Gastroesophageal sphincter (tissue), 4 donors: ENCODE measurements at places on chromosomes 7 and 10. TPM values are rescaled to one million over a fixed set of nuclear protein-coding genes. Genes with fewer than 3 reads are reported as not detected.

DNA sequence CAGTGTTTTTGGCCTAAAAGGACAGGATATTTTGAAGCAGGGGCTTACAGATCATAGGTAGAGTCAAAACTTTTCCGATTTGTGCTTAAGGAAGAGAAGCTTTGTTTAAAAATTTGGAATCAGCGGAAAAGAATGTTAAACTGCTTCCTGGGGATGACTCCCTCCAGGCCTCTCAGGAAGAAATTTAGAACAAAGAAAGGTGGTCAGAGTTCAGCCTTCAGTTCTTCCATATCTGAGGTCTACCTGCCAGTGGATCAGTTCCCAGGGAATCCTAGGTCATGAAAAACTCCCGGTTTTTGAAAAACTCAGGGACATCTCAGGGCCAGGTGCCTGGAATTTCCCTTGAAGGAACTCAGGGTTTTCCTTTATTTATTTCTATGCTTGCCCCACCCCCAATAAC lies 100.3 kb downstream of the MCU start:
- ATAC-seq = no peak

DNA sequence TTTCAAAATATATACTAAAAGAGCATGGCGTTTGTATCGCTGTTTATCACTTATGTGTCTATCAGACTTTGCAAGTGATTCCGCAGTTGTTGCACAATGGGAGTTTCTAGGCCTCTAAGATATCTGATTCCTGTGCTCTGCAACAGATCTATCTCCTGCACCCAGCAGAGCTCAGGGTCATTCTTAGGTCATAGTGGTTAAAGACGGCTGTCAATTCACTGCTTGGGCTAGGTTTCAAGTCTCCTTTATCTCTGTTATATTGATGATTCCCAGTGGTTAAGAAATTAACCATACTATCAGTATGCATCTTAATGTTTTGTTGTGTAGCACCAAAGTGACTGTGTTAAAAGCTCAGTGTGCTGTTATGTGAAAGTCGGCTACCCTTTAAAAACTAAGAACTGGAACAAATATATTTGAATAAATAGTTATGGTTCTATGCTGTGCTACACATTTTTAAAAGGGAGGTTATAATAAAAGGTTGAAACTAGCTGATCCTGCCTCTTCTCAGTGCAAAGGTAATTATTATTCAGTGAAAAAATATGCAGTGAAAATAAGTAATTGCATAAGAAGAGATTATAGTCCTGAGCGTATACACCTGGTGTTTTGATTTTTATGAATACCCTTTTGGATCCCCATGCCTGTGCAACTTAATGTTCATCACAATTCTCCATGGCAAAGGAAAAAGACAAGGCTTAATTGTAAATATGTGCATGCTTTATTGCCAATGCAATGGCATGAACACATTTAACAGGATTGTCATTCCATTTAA lies 24.0 kb downstream of the HOXA1 start:
- ATAC-seq = no peak

GRCh38 chr7:147044941-147045340 lies 928.3 kb downstream of the CNTNAP2 start:
- ATAC-seq = no peak

DNA sequence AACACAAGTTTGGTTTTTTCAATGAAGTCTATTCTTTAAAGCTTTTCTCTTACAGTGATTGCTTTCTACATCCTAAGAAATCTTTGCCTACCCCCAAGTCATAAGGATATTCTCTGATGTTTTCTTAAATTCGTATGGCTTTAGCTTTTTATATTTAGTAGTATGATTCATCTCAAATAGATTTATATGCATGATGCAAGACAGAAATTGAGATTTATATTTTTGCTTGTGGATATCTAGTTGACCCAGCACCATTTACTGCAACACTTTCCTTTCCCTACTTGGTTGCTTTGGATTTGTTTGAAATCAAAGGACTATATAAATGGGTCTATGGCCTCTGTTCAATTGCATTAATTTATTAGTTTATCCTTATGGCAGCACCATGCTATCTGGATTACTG lies 113.9 kb downstream of the ZNF438 start:
- ATAC-seq = no peak

Gene HOGA1
- 0.62 TPM for total RNA-seq

- peak; percentile 75 for ATAC-seq
These were observed 846 bp downstream of the MINPP1 start for GRCh38 chr10:87505366-87506111.

Gene CYP3A4
- not detected for total RNA-seq

GRCh38 chr7:149284343-149284742 lies 22.3 kb downstream of the ZNF783 start:
- no peak for ATAC-seq

GRCh38 chr7:130841416-130841815 lies 107.4 kb upstream of the KLF14 start:
- no peak for ATAC-seq

Gene DENND2A
- total RNA-seq = 64.4 TPM

GRCh38 chr7:77553123-77553522 lies 16.0 kb downstream of the PTPN12 start:
- no peak for ATAC-seq

Gene C10orf105
- total RNA-seq = not detected

Gene CFAP69
- total RNA-seq = 11.5 TPM

DNA sequence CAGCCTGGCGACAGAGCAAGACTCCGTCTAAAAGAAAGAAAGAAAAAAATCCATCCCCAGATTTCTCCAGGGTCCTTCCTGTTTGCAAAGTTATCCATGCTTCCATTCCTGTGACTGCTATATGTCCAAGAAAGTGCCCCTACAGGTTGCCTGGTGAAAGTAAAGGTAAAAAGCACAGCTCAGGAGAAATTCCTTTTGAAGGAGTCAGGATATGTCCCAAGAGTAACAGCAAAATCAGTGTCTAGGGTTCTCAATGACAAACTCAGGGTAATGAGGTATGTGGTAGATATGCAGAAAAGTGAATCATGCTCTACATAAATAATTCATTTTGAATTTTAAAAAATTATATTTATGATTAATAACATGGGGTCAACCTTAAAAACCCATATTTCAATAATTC lies 91.5 kb downstream of the CTTNBP2 start:
- ATAC-seq = no peak

GRCh38 chr7:154409703-154410311 lies 357.6 kb downstream of the DPP6 start:
- ATAC-seq = no peak

- ATAC-seq = no peak
These were observed 168.9 kb downstream of the CDK14 start for GRCh38 chr7:90764848-90765570.

GRCh38 chr7:136214356-136214755 lies 237.2 kb upstream of the MTPN start:
- no peak for ATAC-seq

GRCh38 chr10:30736685-30737232 lies 107.2 kb upstream of the LYZL2 start:
- peak; percentile 87 for ATAC-seq

Gene CRTAC1
- 1.6 TPM for total RNA-seq

GRCh38 chr10:72229261-72230251 lies 13.5 kb upstream of the ASCC1 start:
- ATAC-seq = peak; percentile 81

- no peak for ATAC-seq
These were observed 43.3 kb downstream of the CNOT4 start for GRCh38 chr7:135466442-135467206.

DNA sequence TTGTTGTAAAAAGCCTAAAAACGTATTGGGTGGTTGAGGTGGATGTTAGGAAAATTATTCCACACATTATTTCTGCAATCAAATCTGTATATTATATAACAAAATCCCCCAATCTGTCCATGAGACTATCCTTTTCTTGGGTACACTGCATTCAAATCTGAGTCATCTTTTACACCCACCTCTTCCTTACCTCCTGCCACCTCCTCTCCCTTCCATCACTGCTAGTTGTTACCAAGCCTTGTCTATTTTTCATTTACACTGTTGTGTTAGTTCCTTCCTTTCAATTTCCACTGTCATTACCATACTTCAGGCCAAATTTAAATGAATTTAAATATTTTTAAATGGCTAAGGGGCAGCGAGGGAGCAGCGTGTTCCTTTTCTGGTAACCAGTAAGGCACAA lies 83.3 kb downstream of the ITGA8 start:
- ATAC-seq = no peak

DNA sequence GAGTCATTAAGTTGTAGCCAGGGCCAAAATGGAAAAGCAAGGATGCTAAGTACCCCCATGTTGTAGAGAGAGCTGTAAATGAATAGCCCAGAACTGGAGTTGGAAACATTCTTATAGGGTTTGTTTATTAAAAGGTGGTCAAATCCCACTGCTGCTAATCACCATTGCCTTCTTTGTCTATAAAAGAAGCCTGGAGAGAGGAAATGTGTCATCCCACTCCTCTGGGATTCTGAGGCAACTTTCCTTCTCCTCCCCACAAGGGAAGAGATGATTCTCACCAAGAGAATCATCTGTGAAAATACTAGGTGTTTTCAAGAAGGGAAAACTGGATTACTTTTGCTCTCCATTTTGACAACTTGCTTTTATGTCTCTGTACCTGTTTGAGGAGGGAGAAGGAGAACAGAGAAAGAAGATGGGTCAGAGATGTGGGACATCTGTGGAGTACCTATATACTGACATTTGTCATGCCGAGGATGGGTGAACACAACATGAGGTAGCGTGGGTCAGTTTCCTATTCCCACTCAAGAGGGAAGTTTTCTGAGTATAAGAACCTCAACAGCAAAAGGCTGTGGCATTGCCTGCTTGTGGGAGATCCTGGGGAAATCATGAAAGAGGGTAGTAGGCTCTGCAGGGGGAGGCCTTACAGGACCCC lies 262.2 kb downstream of the KIF20B start:
- no peak for ATAC-seq

Gene AGBL3
- total RNA-seq = 5.6 TPM

DNA sequence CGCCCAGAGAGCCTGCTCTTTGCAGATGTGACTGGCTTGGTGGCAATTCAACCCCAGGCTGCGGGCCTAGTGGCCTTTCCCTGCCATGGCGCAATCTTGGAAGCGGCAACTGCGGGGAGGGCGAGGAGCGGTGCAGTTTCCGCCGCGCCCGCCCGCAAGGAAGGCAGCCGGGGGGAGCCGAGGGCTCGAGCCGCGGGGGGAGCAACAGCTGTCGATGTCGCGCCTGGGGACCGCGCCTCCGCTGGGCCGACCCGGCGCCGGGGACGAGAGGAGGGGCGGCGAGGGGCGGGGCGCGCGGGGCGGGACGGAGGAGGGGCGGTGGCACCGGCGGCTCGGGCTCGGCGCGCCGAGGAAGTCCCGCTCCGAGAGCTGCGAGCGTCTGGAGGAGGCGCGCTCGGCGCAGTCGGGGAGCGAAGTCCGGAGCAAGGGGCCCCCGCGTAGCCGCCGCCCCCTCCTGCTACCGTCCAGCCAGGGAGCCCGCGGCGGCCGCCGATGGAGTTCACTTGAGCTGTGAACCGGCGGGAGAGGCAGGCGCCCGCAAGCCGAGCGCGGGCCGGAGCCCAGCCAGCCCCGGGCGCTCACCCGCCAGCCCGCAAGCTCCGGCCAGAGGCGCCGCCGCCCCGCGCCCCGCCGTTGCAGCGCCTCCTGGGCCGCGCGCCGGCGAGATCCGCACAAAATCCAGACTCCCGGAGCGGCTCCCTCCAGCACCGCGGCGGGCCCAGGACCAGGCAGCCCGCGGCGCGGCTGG lies 438.1 kb upstream of the GALNT17 start:
- peak; percentile 86 for ATAC-seq

DNA sequence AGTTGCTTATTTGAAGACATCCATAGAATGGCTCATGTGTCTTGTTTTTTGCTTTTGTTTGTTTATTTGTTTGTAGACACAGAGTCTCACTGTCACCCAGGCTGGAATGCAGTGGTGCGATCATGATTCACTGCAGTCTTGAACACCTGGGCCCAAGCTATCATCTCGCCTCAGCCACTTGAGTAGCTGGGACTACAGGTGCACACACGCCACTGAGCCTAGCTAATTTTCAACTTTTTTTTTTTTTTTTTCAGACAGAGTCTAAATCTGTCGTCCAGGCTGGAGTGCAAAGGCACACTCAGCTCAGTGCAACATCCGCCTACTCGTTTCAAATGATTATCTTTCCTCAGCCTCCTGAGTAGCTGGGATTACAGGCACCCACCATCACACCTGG lies 83.3 kb upstream of the KLF6 start:
- no peak for ATAC-seq

Gene MAGI2
- total RNA-seq = 24.9 TPM

DNA sequence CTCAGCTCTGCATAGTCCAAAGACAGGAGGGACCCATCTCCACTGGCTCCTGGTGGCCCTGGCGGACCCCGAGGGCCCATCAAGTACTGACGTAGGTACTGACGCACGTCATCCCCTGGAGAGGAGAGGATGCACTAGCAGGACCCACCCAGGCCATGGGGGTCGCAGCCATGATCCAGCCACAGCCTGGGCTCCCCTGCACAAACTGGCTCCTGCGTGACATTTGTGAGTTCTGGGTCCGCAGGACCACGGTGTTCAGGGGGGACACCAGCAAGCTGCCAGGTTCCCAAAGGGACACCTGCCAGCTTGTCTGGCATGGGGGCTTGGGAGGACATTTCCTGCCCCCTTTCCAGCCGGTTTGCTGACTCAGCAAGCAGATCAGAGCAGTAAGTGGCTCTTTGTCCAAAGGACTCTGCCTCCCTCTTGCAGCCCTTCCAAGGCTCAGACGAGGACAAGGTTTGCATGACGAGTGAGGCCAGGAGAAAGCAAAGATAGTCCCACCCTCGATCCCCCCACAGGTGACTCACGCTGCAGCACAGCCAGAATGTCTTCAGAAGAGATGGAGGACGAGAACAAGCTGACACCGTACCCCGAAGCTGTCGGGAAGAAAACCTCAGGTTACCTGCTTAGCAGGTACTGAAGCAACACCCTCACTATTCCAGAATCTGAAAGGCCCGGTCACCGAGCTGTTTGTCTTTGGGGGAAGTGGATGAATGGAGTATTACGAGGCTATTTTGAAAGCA lies 49.0 kb downstream of the COL17A1 start:
- no peak for ATAC-seq

Gene DNAJC12
- 4.6 TPM for total RNA-seq

Gene MYO1G
- total RNA-seq = 1.5 TPM

Gene TMEM184A
- total RNA-seq = 1.5 TPM

Gene GLCCI1
- 7.0 TPM for total RNA-seq

DNA sequence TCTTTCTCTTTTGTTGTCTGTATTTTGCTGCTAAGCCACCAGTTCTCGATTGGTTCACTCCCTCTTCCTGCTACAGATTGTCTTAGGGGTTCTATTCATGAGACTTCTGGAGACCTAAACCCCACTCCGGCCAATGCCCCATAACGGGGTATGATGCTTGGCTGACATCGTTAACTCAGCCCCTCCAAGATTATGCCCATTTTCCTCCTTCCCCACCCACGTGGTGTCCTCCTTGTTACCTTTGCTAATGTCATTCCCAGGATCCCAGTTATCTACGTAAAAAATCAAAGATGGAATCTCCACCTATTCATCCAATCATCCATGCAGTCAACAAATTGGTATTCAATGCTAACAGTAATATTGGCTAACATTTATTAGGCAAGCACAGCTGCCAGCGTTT lies 228.3 kb downstream of the CAMK1D start:
- no peak for ATAC-seq

Gene PNLIPRP1
- not detected for total RNA-seq

GRCh38 chr10:71878327-71879034 lies 27.4 kb upstream of the PSAP start:
- no peak for ATAC-seq

Gene APBB1IP
- total RNA-seq = 2.3 TPM

Gene PAX4
- total RNA-seq = not detected

GRCh38 chr10:20195076-20195475 lies 378.8 kb downstream of the PLXDC2 start:
- no peak for ATAC-seq
